Stomach (tissue), 19 donors: ENCODE measurements at places on chromosomes 6 and 20.
A peak's percentile ranks its signal among the peaks of the same experiment; 100 is the strongest.

- DNase-seq, result no peak
Observed at GRCh38 chr20:31859266-31859997, 10.9 kb downstream of the DUSP15 start.

GRCh38 chr6:46990031-46990644 lies 52.0 kb downstream of the ADGRF1 start:
- peak; percentile 26 for DNase-seq

DNA sequence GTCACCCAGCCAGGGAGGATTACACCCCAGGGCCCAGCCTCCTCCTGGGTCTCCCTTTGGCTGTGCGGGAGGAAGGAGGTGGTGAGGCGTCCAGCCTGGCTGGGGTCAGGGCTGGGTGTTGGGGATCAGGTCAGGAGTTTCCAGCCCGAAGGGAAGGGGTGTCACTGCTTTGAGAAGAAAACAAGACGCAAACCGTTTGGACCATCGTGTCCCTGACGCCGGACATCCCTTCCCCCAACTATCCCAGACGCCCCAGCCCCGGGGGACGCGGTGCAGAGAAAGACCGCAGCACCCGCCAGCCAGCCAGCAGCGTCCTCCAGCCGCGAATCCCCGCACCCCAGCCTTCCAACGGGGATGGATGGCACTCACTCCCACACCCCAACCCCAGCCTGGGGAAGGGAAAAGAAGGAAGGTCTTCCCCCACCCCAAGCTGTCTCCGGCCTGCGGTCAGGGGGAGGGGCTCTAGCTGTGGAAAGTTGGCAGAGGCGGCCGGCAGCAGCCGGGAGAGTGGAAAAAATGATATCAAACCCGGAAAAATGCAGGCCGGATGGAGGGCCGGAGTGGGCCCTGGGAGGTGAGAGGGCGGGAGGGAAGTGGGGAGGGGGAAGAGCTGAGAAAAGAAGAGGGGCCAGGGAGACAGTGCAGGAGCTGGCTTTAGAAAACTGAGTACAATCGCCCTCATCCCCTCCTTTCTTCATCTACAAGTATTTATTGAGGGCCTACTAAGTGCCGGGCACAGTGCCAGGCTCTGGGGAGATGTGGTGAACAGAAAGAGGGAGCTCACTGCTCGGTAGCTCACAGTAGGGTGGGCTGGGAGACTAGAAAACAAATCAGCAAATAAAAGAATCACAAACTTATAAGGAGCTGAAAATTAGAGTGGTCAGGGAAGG lies 10.6 kb downstream of the REM1 start:
- peak; percentile 94 for DNase-seq

DNA sequence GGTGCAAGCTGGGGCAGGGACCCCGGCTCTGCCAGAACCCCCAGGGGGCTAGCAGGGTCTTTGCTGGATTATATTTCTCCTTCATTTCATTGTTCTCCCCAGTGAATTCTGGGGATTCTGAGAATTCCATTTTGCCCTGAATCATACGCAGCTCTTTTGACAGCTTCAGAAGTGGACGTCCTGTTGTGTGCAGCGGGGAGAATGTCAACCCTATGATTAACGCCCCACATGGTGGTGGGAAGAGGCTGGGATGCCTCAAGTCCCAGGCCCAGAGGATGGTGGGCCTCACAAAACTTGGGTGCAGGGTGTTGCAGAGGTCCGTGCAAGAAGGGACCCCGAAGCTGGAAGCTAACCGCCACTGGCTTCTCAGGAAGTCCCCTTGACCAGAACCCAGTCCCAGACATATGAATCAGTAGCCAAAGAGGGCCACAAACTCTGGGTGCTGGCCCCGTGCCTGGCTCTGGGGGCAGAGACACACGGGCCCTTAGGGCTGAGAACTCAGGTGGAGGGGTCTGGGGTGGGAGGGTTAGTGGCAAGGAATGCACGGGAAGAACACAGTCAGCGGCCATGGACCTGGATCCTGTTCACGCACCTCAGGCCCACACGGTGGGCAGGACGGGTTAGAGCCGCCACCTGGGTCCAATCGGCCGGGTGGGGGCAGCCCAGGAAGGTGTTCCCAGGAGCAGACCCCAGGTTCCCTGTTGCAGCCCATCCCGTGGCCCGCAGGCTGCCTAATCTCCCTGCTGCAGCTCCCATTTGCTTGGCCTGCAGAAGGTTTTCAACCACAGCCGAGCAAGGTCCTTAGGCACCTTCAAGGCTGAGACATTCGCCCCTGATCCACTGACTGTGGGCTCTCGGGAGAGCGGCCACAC lies 51.2 kb downstream of the YTHDF1 start:
- no peak for DNase-seq

DNA sequence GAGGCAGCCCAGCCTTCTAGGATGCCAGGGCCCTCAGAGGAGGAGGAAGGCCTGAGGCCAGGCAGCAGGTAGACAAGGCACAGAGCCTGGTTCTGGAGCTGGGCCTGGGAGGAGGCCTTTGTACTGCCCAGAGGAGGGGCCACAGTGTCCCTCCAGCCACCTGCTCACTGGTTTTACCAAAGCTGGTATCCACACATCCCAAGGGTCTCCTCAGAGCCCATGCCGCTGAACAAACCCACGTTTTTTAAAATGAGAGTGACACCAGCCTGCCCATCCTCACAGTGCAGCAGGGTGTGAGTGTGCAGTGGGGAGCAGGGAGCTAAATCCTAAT lies 162.7 kb downstream of the LY86 start:
- no peak for DNase-seq

DNA sequence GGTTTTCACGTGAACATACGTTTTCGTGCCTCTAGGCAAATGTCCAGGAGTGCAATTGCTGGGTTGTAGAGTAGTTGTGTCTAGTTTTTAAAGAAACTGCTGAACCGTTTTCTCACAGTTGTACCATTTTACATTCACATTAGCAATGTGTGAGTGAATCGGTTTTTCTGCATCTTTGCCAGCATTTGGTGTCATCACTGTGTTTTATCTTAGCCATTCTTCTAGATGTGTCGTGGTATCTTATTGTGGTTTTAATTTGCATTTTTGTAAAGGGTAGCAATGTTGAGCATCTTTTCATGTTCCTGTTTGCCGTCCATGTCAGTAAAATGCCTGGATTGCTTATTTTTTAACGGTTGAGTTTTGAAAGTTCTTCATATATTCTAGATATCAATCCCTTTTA lies 10.2 kb downstream of the DOK5 start:
- DNase-seq, result no peak

DNA sequence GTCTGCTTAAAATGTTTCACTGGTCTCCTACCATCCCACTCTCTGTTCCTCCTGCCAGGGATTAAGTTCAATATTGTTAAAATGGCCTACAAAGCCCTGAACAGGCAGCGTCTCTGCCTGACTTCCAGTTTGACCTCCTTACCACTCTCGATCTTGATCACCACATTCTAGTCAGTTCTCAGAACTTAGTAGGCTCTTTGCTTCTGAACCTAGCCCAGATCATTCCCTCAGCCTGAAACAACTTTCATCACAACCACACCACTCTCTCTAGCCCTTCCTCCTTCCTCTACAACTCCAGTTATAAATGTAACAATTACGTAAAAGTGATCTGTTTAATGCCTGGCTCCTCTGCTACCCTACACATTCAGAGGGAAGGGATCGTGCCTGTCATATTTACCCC lies 53.3 kb downstream of the ATG5 start:
- DNase-seq, result no peak

DNA sequence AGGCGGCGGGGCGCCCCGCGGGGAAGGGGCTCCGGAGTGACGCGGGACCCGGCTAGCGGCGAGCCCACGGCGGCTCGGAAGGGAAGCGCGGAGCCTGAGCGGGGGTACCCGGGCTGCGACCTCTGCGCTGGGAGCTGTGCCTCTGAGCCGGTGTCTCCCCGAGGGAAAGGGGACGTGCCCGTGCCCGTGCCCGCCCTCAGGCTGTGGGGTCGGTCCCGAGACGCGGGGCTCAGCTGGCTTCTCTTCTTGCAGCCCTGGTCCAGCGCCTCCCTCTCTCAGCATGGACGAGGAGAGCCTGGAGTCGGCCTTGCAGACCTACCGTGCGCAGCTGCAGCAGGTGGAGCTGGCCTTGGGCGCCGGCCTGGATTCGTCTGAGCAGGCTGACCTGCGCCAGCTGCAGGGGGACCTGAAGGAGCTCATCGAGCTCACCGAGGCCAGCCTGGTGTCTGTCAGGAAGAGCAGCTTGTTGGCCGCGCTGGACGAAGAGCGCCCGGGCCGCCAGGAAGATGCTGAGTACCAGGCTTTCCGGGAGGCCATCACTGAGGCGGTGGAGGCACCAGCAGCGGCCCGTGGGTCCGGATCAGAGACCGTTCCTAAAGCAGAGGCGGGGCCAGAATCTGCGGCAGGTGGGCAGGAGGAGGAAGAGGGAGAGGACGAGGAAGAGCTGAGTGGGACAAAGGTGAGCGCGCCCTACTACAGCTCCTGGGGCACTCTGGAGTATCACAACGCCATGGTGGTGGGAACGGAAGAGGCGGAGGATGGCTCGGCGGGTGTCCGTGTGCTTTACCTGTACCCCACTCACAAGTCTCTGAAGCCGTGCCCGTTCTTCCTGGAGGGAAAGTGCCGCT lies 686 bp downstream of the ZGPAT start:
- peak; percentile 40 for DNase-seq

- no peak for DNase-seq
Observed at GRCh38 chr6:168184701-168185100, 105.7 kb upstream of the FRMD1 start.

- DNase-seq, result no peak
Observed at GRCh38 chr6:87104667-87105066, 9.8 kb upstream of the CGA start.

GRCh38 chr6:13671548-13672127 lies 40.0 kb downstream of the RANBP9 start:
- no peak for DNase-seq

DNA sequence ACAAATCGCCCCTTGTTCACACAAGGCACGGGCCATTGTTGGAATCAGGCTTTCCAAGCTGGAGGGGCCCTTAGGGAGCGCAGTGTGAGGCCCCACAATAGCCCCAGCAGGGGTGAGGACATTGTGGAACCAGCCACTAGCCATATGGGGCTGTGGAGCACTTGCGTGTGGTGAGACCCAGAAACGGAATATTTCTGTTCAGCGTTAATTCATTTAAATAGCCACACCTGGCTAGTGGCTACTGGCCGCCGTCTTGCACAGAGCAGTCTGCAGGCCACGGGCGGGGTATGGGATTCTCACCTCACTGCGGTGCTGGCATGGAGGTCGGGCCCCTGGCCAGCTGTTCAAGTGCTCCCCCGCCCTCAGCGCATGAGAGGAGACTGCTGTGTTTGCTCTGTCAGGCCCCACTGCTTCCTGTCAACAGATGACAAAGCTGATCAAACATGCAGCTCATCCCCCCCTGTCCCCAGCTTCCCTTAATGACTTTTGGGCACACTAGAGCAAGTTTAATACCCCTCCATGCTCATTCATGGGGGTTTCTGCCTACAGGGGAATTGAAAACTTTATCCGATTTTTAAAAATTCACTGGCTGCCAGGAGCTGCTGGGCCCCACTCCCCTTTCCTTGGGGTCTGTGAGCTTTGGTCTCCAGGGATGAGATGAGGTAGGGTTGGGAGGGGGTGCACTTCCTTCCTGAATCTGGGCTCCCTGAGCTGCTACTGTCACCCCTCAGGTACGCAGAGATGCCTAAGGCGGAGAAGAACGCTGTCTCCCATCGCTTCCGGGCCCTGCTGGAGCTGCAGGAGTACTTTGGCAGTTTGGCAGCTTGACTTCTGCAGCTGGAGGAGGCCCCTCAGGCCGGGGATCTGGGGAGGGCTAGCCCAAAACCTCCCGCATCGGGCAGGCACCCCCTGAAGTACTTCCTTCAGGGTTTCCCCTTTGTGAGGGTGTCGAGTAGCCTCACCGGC lies 13.6 kb downstream of the ITPA start:
- peak; percentile 77 for DNase-seq

DNA sequence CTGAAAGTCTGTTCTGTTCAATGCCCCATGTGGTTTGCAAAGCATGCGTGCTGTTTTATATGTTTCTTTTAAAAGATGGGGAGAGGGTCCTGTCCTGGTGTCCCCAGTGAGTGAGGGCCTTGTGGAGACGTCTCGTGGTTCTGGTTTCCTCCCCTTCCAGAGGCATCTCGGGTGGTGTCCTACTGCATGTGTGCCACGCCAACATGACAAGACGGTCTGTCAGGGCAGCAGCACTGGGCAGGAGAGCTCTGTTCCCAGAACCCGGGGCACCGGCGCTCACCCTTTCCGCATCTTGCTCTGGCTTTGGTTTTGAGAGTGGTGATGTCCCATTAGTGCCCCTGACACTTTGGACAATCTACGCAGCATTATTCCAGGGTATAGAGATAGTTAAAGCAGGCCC lies 275.6 kb downstream of the CDH4 start:
- DNase-seq, result no peak

GRCh38 chr6:45864651-45865050 lies 151.0 kb downstream of the CLIC5 start:
- no peak for DNase-seq

- DNase-seq, result no peak
Observed at GRCh38 chr6:167970230-167970629, 27.2 kb upstream of the KIF25 start.

DNA sequence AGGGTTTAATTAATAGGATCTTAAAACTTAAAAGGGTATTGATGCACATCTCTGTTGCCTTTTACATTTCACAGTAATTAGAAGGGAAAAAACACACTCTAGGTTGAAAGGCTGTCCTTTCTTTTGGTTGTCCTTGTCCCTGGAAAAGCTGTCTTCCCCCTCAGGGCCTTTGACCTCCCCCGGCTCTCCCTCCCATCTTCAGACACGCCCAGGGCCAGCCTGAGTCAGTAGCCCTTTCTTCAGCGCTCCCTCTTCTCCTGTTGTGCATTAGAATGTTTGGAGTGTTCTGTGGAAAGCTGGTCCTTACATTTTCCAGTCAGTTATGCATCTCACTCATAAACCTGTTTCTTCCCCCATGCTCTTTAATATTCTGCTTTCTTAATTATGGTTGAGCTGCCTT lies 157.0 kb downstream of the MTHFD1L start:
- DNase-seq, result no peak

GRCh38 chr6:154164397-154164796 lies 125.4 kb downstream of the OPRM1 start:
- no peak for DNase-seq

GRCh38 chr6:159395609-159396008 lies 226.4 kb downstream of the FNDC1 start:
- no peak for DNase-seq

DNA sequence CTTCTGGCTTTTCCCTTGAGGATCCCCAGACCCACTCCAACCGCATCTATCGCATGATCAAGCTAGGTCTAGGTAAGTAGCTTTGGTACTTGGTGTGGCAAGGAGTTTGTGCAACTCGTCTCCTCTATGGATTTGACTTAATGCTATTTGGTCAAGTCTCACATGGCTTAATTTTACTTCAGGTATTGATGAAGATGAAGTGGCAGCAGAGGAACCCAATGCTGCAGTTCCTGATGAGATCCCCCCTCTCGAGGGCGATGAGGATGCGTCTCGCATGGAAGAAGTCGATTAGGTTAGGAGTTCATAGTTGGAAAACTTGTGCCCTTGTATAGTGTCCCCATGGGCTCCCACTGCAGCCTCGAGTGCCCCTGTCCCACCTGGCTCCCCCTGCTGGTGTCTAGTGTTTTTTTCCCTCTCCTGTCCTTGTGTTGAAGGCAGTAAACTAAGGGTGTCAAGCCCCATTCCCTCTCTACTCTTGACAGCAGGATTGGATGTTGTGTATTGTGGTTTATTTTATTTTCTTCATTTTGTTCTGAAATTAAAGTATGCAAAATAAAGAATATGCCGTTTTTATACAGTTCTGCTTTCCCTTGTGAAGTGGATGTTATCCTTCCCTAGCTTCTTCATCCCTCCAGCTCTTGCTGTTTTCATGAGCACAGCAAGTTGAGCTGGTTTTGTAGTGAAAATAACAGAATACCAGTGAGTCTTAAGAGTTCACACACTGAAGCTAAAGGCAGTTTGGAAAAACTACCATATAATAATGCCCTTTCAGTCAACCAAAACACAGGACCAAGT lies 3.8 kb downstream of the SLC35B2 start:
- peak; percentile 59 for DNase-seq

GRCh38 chr6:28496099-28496779 lies 19.4 kb downstream of the GPX6 start:
- DNase-seq, result peak; percentile 26
